KG1 (cell line): ENCODE measurements at places on chromosomes 16 and 17.

- DNase-seq: no peak
Observed at GRCh38 chr17:7551396-7551795, 2.5 kb downstream of the TNFSF12 start.

DNA sequence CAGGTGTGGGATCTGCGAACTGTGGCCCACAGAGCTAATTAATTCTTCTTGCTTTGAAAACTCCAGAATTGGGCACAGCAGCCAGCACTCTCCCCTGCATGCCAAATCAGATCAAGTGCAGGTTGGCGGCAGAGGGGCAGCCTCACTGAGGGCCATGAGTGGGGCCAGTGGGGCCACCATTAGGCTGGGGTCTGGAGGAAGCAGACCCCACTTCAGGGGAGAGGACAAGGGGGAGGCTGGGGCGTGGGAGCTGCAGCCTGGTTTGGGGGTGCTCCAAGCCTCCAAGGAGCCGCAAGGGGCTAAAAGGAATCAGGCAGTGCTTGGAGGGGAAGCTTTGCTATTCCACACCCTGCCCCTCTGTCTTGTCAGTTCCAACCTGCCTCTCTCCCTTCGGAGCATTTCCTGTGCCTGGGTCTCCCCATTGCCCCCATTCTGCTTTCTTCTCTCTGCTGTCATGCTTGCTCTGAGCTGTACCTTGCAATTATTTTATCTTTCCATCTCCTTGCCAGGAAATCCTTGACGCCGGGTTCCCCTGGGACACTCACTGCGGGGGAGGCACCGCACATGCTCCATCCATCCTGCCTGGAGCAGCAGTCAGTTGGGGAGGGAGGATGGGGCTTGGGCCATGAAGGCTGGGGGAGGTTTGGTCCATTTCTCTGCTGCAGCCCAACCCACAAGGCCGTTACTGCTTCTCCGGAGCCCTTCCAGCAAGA lies 3.3 kb upstream of the ABCC3 start:
- DNase-seq: no peak

GRCh38 chr17:42253578-42253977 lies 22.6 kb downstream of the STAT5B start:
- DNase-seq: no peak

DNA sequence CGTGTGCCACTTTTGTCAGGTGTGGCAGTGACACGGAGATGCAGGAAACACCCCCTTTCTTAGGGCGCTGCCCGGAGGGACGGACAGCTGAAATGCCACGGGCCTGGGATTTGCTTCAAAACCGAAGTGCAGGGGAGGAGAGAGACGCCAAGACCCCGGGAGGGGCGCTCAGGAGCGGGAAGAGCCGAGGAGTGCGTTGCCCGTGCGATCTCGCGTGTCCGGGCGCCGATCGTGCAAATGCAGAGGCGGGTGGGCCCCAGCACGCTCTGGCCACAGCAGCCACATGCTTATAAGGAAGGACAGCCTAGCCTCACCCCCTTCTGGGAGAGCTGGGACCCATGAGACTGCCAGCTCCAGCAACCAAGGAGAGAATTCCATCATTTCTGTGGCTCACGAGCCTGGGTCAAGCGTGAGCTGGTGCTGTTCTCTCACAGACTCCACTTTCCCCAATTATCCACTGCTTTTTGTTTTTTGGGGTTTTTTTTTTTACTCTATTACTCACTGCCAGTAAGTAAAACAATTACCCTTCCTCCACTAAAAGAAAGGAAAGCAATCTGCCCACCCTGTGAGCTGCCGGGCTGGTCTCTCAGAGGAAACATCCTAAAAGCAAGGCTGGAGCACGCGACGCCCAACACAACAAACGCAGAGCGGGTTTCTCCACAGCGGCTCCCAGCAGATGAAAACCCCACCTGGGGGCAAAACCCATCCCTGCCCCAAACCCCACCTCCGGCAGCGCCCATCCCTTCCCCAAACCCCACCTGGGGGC lies 27.2 kb upstream of the C16orf95 start:
- no peak for DNase-seq

GRCh38 chr17:50634915-50635731 lies 442 bp downstream of the ABCC3 start:
- DNase-seq: no peak

DNA sequence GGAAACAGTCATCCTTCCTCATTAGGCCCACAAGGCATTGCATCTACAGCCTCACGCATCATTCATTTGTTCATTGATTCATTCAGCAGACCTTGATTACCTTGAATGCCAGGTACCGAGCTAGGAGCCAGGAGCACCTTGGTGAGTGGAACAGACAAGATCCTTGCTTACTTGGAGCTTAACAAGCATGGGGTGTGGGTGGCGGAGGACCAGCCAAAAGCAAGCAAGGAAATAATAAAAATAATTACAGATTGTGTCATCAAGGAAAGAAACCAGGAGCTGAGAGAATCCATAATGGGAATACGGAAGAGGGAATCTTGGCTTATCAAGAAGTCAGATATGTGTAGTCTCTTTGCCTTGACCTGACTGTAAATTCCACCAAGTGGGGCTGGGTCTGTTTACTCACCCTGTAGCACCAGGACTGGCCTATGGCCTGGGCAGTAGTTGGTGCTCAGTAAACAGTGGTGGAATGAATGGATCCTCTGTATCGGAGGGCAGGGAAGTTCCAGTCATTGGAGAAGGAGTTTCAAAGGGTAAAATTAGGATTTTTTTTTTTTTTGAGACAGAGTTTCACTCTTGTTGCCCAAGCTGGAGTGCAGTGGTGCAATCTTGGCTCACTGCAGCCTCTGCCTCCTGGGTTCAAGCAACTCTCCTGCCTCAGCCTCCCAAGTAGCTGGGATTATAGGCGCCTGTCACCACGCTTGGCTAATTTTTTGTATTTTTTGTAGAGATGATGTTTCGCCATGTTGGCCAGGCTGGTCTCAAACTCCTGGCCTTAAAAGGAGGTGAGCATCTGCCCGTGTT lies 157.7 kb downstream of the MSI2 start:
- no peak for DNase-seq

GRCh38 chr17:46774108-46774737 lies 44.3 kb downstream of the WNT3 start:
- no peak for DNase-seq

DNA sequence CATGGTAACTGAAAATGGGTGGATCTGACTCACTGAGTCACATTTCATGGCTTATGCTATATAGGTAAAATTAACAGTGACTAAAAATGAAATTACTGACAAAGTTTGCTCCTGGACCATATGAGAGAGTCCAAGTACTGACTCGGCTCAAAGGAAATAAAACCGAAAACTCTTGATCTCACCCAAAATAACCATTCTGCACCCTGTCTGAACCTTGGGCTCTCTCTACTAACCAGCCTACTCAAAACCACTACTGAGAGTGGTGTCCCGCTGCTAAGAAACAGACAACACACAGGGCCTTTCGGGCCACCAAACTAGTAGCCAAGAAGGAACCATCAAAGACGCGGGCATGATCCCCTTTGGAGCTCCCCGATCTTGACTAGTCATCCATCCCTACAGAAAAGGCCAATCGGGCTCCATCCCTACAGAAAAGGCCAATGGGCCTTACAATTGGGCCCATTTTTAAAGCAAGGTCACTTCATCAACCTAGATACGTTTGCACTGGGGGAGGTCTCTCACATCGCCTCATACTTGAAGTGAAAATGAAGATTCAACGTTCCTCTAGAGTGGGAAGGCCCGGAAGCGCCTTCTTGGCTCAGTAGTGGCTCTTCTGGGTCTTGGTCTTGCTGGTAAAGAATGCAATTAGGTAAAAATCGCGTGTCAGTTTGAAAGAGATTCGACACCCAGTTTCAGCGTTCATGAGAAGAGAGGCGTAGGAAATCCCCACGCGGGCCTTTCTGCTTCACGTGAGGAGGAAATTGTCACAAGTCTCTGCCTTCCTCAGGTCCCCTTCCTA lies 720 bp upstream of the ZPBP2 start:
- DNase-seq: no peak

DNA sequence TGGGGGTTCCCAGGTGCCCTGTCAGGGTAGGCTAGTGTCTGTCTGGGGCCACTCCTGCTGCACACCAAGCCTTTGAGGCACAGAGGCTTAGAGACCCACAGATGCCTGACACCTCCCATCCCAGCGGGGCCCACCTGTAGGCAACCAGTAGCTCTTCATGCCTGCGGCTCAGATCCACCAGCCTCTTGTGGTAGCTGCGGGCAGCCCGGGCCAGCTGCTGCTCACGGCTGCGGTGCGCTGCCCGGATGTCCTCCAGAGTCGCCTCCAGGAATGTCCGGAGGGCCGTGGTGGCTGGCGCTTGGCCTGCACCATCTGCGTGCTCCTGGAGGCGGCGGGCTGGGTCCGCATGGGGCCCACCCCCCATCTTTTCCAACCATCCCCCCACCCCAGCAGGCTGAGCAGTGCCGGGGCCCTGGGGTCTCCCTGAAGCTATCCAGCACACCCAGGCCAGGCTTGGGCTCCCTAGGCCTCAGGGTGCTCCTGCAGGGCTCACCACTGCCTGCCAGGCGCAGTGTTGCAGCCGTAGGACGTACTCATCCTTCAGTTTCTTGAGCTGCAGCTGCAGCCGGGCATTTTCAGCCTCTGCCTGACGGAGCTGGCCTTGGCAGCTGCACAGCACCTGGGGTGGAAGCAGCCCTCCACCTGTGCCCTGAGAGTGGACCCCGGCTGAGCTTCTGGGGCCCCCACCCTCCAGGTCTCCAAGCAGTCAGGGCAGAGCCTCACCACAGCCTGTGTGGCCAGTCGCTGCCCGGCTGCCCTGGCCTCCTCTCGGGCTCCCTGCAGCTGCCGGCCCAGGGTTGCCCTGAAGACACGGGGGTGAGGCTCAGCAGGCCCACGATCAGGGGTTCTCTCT lies 1.8 kb downstream of the CCDC78 start:
- no peak for DNase-seq

GRCh38 chr17:51818777-51819176 lies 339.7 kb downstream of the CA10 start:
- no peak for DNase-seq

DNA sequence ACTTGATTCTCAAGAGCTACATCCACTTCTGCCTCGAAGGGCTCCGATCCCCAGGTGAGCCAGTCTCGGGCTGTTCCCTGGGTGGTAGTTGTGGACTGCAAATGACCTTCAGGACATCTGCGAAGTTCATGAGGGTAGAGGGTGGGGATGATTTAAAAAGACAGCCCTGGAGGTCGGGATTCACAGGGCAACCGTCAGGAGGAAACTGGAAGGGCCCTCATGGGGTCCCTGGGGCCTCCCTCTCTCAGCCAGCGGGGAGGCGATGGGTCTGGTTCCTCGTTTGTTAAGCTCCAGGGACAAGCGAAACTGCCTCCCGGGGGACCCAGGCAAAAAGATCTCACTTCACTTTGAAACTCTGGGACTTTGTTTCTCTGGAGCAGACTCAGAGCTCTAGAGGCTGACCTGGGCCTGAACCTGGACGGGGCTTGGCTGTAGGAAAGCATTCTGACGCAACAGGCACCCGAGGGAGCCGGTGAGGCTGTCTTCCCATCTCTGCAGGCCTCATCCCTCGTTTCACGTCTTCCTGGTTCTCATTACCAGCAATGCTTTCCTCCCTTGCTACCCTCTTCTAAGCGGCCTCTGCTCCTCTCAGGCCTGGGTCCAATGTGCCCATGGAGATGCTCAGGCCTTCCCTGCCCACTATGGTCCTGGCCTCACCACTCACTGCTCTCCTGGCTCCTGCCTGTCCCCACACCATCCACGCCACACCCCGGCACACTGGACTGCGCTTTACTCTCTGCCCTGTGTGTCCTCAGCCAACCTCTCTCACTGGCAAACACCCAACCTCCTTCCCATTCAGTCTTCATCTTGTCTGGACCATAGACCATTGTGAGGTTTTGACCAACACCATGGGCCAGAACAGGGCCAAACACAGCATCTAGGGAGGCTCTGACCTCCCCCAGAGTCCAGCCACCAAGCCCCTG lies 214.2 kb upstream of the TNRC6C start:
- DNase-seq: no peak

DNA sequence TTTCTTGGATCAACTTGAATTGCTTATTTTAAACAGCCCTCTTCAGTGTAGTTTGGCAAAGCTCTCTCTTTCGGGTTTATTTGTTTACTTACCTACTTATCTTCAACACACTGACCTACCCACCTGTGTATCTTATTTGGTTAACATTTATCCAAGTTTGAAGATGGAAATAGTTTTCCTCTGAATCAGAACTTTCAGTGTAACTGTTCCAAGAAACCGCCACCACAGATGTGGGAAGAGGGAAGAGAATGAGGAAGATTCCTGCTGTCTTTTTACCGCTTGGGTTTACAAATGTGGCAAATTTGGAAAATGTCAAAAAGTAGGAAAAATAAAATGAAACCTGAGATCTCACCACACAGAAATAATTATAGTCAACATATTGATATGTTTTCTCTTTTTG lies 115.8 kb downstream of the MSI2 start:
- no peak for DNase-seq

DNA sequence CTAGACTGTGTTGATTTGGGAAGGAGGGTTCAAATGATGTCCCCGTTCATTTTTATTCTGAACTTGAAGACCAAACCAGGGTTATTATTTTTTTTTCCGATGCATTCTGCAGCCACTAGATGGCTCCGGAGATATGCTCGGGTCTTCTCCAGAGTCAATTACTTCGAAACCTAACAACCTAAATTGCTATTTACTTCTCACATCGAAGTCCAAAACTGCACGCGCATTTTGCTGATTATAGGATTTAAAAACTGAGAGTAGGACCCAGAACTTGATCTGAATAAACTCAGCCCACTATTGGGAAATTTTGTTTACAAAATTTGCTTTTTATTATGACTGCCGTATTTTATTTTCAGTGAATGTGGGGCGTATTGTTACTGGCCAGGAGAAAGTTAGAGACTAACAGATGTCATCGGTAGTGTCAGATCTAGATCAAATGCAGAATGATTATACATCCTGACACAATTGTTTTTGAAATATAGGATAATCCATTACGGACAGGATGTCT lies 263.8 kb downstream of the HS3ST3A1 start:
- DNase-seq: no peak

- DNase-seq: no peak
Observed at GRCh38 chr16:35193956-35194355, 1734.5 kb downstream of the TP53TG3F start.

DNA sequence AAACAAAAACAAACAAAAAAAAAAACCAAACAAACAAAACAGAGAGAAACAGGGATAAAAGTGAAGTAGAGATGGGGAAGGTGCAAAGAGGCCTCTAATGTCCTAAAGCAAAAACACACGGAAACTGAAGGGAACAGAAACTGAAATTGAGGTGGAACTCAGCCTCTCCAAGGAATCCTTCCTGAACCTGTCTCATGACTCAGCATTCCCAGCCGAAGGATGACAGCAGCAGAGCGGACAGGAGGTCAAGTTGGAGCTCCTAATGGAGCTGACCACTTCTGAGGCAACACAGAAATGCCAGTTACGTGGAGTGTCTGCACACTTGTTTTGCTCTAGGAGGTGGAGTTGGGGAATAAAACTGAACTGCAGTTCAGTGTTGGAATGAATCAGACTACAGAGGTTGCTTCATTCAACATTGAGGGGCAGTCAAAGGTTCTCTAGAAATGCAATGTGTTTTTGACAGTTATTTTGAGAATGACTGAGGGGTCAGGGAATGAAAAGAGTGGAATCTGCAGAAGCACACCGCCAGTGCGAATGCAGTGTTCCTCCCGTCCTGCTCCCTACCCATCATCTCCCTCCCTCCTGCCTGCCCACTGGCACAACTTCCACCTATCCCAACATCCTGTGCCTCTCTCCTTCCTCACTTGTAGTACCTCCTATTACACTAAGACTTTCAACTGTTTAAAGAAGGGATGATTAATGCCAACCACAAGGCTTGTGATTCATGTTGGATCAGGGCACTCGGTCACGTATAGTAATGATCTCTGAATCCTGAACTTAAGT lies 6.3 kb downstream of the UBE2O start:
- no peak for DNase-seq
